ENCODE measurements at places on chromosomes 1 and 21. TPM values are rescaled to one million over a fixed set of nuclear protein-coding genes. Genes with fewer than 3 reads are reported as not detected.

DNA sequence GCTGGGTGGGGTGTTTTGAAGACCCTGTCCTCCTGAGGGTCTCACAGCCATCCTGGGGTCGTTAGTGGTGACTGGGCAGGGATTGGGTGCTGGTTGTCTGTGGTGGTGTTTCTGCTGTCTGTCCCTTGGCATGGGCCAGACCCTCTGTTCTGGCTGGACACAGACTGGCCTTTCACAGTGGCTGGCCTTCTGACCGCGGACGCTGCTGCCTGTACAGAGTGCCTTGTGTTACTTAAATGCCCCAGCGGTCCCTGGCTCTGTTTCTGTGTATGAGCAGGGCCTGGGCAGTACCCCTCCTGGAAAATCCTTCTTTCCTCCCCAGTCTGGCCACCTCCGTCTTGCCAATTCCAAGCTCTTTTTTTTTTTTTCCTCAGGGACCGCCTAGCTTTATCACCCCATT is 50.9 kb downstream of the SH3BGR start:
- no peaks in the 10 kb centered on the region for H3K4me1 ChIP-seq
- no peak overlapping the region for H3K27ac ChIP-seq
- no peaks in the 10 kb centered on the region for H3K36me3 ChIP-seq
- no peak overlapping the region for H3K4me3 ChIP-seq
- H3K27me3 ChIP-seq = no peaks in the 10 kb centered on the region

GRCh38 chr1:216193839-216194443 is 229.3 kb downstream of the USH2A start:
- H3K27me3 ChIP-seq = no peaks in the 10 kb centered on the region
- no peak for DNase-seq
- no peaks in the 10 kb centered on the region for H3K36me3 ChIP-seq
- H3K4me1 ChIP-seq = no peaks in the 10 kb centered on the region

DNA sequence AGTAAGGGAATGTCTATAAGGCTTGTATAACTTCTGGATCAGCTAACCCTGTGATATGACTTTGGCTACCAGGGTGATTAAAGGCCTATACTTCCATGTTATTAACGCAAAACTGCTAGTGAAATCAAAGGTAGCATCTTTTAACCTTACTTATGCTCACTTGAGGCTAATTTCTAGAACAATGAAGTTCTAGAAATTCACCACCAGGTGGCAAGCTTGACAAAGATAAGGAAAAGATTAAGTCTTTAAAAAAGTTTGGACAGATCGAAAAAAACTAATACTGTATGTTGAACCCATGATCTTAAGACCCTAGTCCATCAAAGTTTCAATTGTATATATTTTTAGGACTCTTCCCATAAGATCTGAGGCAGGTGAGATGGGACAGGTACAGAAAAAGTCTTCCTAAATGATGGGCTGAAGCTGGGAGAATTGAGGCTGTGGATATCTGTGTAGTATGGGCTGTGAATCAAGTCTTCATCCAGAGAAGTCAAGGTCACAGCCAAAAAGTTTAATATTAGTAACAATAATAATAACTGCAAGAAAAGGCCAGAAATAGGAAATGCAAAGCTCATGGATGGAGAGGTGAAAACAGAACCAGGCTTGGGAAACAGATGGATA is 18.8 kb downstream of the KYAT3 start:
- no peak for DNase-seq
- no peak overlapping the region for H3K4me3 ChIP-seq
- no peak overlapping the region for H3K27ac ChIP-seq
- no peaks in the 10 kb centered on the region for H3K27me3 ChIP-seq

DNA sequence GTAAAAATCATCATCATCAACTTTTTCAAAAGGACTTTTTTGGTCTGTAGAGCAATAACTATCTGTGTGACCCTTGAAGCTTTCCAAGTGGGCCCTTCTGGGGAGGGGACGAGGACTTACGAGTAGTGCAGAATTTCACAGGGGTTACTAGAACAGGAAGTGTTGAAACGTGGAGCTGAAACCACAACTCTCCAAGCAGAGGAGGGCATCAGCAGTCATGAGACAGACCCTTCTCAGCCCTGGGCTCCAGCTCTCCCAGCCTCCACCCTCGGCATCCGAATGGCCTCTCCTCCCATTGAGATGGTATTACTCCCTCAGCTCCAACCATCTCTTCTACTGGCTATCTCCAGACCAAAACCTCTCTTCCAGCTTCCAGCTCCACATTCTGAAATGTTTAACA is 3.6 kb downstream of the FAM89A start:
- H3K4me3 ChIP-seq = no peak overlapping the region
- DNase-seq = no peak
- H3K36me3 ChIP-seq = no peaks in the 10 kb centered on the region
- H3K27ac ChIP-seq = no peak overlapping the region
- peaks cover 13% of the 10 kb centered on the region for H3K4me1 ChIP-seq

- H3K27me3 ChIP-seq = no peaks in the 10 kb centered on the region
- DNase-seq = no peak
- no peaks in the 10 kb centered on the region for H3K4me1 ChIP-seq
- H3K4me3 ChIP-seq = no peak overlapping the region
These were observed 140.5 kb downstream of the SPATA46 start for GRCh38 chr1:162236201-162236600.

- no peaks in the 10 kb centered on the region for H3K4me1 ChIP-seq
- H3K36me3 ChIP-seq = no peaks in the 10 kb centered on the region
- no peak for DNase-seq
- no peak overlapping the region for H3K27ac ChIP-seq
These were observed 228.1 kb downstream of the C1orf94 start for GRCh38 chr1:34404804-34405203.

GRCh38 chr1:239844833-239845232 is 246.8 kb upstream of the FMN2 start:
- H3K27me3 ChIP-seq = no peaks in the 10 kb centered on the region
- no peak for DNase-seq
- no peak overlapping the region for H3K27ac ChIP-seq
- no peak overlapping the region for H3K4me3 ChIP-seq
- H3K4me1 ChIP-seq = no peaks in the 10 kb centered on the region

DNA sequence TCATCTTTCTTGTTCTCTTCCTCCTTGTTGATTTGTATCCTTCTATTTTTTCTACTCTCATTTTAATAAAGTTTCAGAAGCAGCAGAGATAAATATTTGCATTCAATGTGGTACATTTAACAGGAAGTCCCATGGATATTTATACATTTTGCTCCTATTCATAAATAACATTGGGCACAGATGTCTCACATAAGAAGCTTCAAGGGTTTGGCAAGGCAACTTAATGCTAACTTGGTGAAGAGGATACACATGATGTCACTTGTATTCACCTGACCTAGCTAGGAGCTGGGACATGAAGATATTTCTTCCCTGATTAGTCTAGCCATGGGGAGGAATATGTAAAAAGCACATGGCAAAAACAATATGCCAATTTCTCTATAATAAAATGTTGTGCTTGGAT is 65.1 kb upstream of the DUSP10 start:
- no peaks in the 10 kb centered on the region for H3K36me3 ChIP-seq
- H3K27ac ChIP-seq = no peak overlapping the region
- H3K27me3 ChIP-seq = no peaks in the 10 kb centered on the region
- no peak overlapping the region for H3K4me3 ChIP-seq
- H3K4me1 ChIP-seq = no peaks in the 10 kb centered on the region
- DNase-seq = no peak

The MROH7 gene
- total RNA-seq = 2.0 TPM

The FCRL2 gene
- not detected for total RNA-seq

The TSPEAR gene
- total RNA-seq = not detected
